ENCODE measurements at places on chromosomes 4 and X.

- no peak for DNase-seq
Observed at GRCh38 chr4:38504396-38504715, 159.6 kb upstream of the KLF3 start.

DNA sequence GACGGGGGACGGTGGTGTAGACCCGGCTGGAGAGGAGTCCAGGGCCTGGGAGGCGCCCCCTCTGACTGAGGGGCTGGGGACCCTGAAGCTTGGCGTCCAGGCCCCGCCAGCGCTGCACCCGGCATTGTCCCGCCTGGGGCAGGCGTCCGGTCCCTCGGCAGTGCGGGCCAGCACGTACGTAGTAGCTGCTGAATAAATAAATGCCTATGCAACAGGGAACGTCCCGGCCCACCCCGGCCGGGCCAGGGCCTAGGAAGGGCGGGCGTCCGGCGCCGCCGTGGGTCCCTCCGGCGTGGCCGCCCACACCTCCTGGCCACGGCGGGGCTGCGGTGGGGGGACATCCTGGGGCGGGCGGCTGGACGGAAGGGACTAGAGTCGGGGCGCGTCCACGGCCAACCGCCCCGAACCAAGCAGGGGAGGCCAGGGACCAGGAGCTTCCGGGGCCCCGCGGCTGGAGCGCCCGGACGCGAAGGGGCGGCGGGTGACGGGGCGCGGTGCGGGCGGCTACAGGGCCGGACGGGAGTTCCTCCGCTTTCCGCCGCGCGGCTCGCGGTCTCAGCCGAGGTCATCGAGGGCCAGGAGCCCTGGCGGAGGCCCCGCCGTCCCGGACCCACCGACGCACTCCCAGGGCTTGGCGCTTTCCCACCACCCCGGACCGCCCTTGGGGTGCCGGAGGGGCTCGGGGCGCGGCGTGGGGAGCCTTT, 886 bp upstream of the WWC2 start:
- peak; percentile 24 for DNase-seq

DNA sequence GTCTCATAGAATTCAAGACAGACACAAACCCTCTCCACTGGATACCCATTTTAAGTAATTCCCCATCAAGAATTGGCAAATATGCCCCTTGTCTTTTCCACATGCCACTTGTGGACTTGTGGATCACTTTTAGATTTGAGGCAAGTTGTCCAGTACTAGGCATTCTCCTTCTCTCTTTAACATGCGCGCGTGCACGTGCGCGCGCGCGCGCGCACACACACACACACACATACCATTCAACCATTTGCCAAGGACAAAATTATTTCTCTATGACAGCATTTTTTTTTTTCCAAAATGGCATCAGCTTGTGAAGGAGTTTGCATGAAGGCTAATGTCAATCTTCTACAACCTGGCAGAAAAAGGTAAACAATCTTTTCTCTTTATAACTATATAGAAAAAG, 1325.7 kb upstream of the IGFBP7 start:
- DNase-seq, result no peak

GRCh38 chr4:157057218-157057617, 18.7 kb upstream of the GLRB start:
- DNase-seq, result no peak

All from substantia nigra (tissue), 51 donors.